ENCODE measurements at places on chromosomes 1 and 21.

DNA sequence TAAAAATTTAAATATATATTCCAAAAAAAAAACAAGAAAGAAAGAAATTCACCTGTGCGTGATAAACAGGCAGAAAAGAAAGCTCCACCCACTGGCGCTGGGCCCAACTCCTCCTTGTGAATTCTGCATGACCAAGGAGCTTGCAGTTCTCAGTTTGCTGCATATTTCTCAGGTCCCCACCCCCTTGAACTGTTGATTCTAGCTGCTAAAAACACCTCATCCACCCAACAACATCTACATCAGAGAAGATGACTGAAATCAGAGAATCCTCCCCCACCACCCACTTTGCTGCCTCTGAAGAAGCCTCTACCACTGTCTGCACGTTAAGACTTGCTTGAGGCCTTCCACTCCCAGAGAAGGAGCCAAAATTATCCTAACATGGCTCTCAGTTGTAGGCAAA, 104.8 kb downstream of the RGS2 start:
- H3K36me3 ChIP-seq = no peaks in the 10 kb centered on the region
- no peak overlapping the region for H3K27ac ChIP-seq
- DNase-seq = no peak
- no peaks in the 10 kb centered on the region for H3K27me3 ChIP-seq
- H3K4me3 ChIP-seq = no peak overlapping the region
- H3K4me1 ChIP-seq = no peaks in the 10 kb centered on the region

- H3K4me3 ChIP-seq = no peak overlapping the region
- DNase-seq = no peak
- H3K27ac ChIP-seq = no peak overlapping the region
- H3K36me3 ChIP-seq = no peaks in the 10 kb centered on the region
Observed at GRCh38 chr1:26686795-26687194, 9.0 kb upstream of the ARID1A start.

- H3K27ac ChIP-seq = no peak overlapping the region
- H3K36me3 ChIP-seq = no peaks in the 10 kb centered on the region
- peaks cover 19% of the 10 kb centered on the region for H3K4me1 ChIP-seq
- H3K27me3 ChIP-seq = no peaks in the 10 kb centered on the region
Observed at GRCh38 chr1:157090196-157090647, 9.4 kb downstream of the ETV3L start.

- no peak overlapping the region for H3K4me3 ChIP-seq
- no peaks in the 10 kb centered on the region for H3K27me3 ChIP-seq
- peaks cover 66% of the 10 kb centered on the region for H3K4me1 ChIP-seq
- H3K27ac ChIP-seq = peak overlapping the region; percentile 42
- peak; percentile 79 for DNase-seq
- peaks cover 28% of the 10 kb centered on the region for H3K36me3 ChIP-seq
Observed at GRCh38 chr1:36239941-36240637, 15.8 kb downstream of the THRAP3 start.

- H3K4me3 ChIP-seq = no peak overlapping the region
- H3K4me1 ChIP-seq = no peaks in the 10 kb centered on the region
- no peaks in the 10 kb centered on the region for H3K36me3 ChIP-seq
- no peak overlapping the region for H3K27ac ChIP-seq
- no peaks in the 10 kb centered on the region for H3K27me3 ChIP-seq
Observed at GRCh38 chr1:213296558-213296957, 245.5 kb downstream of the RPS6KC1 start.

DNA sequence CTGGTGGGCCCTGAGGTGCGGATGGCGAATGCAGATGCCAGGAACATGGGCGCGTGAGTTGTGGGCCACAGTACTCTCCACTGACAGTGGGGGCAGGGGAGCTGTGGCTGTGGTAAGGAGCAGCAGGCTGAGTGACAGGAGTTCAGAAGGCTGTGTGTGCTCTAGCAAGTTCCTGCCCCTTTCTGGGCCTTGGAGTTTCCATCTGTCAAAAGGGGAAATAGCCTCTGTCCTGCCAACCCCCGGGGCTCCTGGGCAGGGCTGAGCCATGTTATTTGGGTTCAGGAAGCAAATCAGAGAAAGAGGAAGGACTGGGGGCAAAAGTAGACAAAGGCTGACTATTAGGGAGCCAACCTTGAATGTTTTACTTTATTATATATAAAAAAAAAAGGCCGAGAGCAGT, 19.5 kb upstream of the MFN2 start:
- H3K36me3 ChIP-seq = peaks cover 100% of the 10 kb centered on the region
- H3K27ac ChIP-seq = no peak overlapping the region
- H3K4me3 ChIP-seq = no peak overlapping the region

DNA sequence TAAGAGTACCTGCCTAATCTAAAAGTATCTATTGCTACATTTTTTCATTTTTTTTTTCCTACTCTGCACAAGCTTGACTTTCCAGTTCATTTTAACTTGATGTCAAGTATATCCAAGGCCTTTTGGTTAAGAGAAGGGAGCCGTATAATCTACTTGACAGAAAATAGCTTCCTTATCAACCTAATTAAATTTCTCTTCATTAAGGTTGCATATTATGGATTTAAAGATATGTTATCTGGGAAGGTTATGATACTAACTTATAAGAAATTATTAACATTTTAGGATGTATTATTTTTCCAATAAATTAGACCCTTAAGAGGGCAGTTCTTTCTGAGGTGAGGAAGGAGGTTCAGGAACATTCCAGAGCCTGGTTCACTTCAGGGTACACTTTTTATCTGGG, 83.1 kb upstream of the SGIP1 start:
- no peak overlapping the region for H3K4me3 ChIP-seq
- H3K4me1 ChIP-seq = peaks cover 30% of the 10 kb centered on the region
- no peaks in the 10 kb centered on the region for H3K36me3 ChIP-seq
- DNase-seq = no peak
- H3K27me3 ChIP-seq = no peaks in the 10 kb centered on the region

DNA sequence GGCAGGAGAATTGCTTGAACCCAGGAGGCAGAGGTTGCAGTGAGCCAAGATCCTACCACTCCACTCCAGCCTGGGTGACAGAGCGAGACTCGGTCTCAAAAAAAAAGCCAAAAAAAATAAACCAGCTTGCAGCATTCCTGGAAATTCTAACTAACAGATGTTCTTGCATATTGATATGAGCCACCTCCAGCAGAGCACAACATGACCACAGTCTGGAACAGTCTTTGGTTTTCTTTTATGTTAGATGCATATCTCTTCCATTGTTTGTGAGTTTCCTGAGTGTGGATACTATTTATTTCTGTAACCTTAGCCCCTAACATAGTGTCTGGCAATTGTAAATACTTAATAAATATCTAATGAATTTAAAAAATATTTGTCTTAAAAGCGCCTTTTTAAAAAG, 23.9 kb downstream of the IFNAR1 start:
- no peak overlapping the region for H3K4me3 ChIP-seq
- peaks cover 75% of the 10 kb centered on the region for H3K36me3 ChIP-seq
- DNase-seq = no peak
- no peaks in the 10 kb centered on the region for H3K27me3 ChIP-seq
- no peaks in the 10 kb centered on the region for H3K4me1 ChIP-seq
- H3K27ac ChIP-seq = no peak overlapping the region

GRCh38 chr21:7933923-7934322, 2587.5 kb upstream of the TPTE start:
- no peak overlapping the region for H3K27ac ChIP-seq
- DNase-seq = no peak
- H3K27me3 ChIP-seq = no peaks in the 10 kb centered on the region
- H3K36me3 ChIP-seq = no peaks in the 10 kb centered on the region
- H3K4me3 ChIP-seq = no peak overlapping the region

- peak overlapping the region; percentile 16 for H3K27ac ChIP-seq
- H3K4me3 ChIP-seq = no peak overlapping the region
- H3K27me3 ChIP-seq = no peaks in the 10 kb centered on the region
- H3K36me3 ChIP-seq = no peaks in the 10 kb centered on the region
Observed at GRCh38 chr1:183218027-183218618, 32.1 kb downstream of the LAMC2 start.

- peaks cover 21% of the 10 kb centered on the region for H3K4me1 ChIP-seq
- peaks cover 34% of the 10 kb centered on the region for H3K36me3 ChIP-seq
- H3K27me3 ChIP-seq = no peaks in the 10 kb centered on the region
- no peak overlapping the region for H3K4me3 ChIP-seq
- H3K27ac ChIP-seq = no peak overlapping the region
Observed at GRCh38 chr21:42515708-42516502, 2.3 kb downstream of the SLC37A1 start.

GRCh38 chr1:53111073-53111556, 31.3 kb downstream of the SLC1A7 start:
- H3K27ac ChIP-seq = no peak overlapping the region
- H3K4me1 ChIP-seq = peaks cover 22% of the 10 kb centered on the region
- no peaks in the 10 kb centered on the region for H3K36me3 ChIP-seq
- no peaks in the 10 kb centered on the region for H3K27me3 ChIP-seq
- no peak for DNase-seq

- no peaks in the 10 kb centered on the region for H3K36me3 ChIP-seq
- H3K27ac ChIP-seq = no peak overlapping the region
- no peak for DNase-seq
- no peak overlapping the region for H3K4me3 ChIP-seq
- no peaks in the 10 kb centered on the region for H3K27me3 ChIP-seq
- peaks cover 24% of the 10 kb centered on the region for H3K4me1 ChIP-seq
Observed at GRCh38 chr1:228860911-228861831, 125.9 kb downstream of the RHOU start.

DNA sequence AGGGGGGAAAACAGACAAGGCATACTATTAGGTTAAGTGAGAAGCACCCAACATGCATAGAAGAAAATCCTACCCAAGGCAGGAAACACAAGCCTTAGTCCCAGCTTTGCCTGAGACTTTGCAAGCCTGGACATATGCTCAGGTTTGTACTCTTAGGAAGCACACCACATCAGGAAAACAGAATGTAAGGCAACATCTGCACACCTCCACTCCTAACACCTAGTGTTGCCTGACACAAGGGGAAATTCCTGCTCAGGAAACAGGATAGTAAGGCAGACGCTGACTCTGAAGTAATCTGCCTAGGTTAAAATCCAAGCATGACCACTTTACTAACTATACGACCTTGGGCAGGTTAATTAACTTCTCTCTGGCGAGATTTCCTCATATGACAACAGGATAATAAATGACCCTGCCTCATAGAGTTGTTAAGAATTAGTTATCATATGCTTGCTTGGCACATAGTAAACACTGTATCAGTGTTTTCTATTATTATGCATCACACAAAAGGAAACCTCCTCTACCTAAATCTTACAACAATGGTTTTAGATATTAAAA, 119.8 kb downstream of the ZZZ3 start:
- H3K36me3 ChIP-seq = peaks cover 62% of the 10 kb centered on the region
- H3K4me3 ChIP-seq = no peak overlapping the region
- H3K27me3 ChIP-seq = no peaks in the 10 kb centered on the region
- no peak overlapping the region for H3K27ac ChIP-seq
- H3K4me1 ChIP-seq = no peaks in the 10 kb centered on the region
- no peak for DNase-seq

GRCh38 chr1:215911406-215911968, 344.4 kb downstream of the KCTD3 start:
- H3K27me3 ChIP-seq = no peaks in the 10 kb centered on the region
- no peaks in the 10 kb centered on the region for H3K4me1 ChIP-seq
- no peaks in the 10 kb centered on the region for H3K36me3 ChIP-seq
- no peak overlapping the region for H3K4me3 ChIP-seq

DNA sequence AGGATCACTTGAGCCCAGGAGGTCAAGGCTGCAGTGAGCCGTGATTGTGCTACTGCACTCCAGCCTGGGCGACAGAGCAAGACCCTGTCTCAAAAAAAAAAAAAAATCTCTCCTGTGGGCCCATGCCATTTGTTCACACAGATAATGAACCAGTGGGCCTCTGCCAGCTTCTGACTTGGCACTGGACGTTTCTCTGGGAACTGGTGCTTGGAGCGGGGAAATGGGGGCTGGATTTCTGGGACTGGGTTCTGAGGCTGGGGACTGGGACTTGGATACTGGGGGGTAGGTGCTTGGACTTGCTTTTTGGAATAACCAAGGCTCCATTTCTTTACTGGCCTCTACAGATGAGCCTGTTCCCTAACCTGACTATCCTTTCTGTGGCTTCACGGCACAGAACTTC, 9.7 kb downstream of the IFI6 start:
- H3K27ac ChIP-seq = peak overlapping the region; percentile 77
- no peak for DNase-seq
- H3K4me3 ChIP-seq = no peak overlapping the region
- no peaks in the 10 kb centered on the region for H3K27me3 ChIP-seq

- H3K27ac ChIP-seq = no peak overlapping the region
- no peaks in the 10 kb centered on the region for H3K36me3 ChIP-seq
- DNase-seq = no peak
- H3K4me1 ChIP-seq = no peaks in the 10 kb centered on the region
- no peak overlapping the region for H3K4me3 ChIP-seq
Observed at GRCh38 chr21:29953072-29953471, 13.3 kb upstream of the GRIK1 start.

GRCh38 chr1:232596666-232597303, 33.1 kb downstream of the SIPA1L2 start:
- H3K4me3 ChIP-seq = no peak overlapping the region
- no peaks in the 10 kb centered on the region for H3K27me3 ChIP-seq
- H3K4me1 ChIP-seq = peaks cover 29% of the 10 kb centered on the region

Measured in heart right ventricle (tissue), 16 donors.